ENCODE measurements at places on chromosomes 2 and 18.

- ATAC-seq, result no peak
These were observed 21.8 kb downstream of the CWC22 start for GRCh38 chr2:179985163-179985820.

DNA sequence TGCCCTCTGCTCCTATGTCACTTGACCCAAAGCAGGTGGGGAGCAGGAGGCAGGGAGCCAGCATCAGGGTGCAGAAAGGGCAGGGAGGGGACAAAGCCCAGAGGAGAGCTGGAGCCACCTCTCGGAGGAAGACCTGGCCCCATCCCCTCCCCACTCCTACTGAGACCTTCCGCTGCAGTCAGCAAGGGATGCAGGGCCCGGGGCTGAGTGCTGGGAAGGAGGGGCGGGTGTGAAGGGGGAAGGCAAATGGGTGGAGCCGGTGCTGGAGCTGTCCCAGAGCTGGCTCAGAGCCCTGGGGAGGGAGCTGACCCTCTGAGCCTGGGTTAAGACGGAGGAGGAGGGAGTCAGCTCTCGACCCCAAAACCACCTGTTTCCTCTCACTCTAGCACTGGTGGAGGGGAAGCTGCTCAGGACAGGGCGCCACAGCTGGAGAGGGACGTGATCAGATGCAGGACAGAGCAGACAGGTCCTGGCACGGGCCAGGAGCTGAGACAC, 33.8 kb downstream of the HS1BP3 start:
- ATAC-seq, result peak; percentile 4

GRCh38 chr18:42053188-42053781, 98.3 kb downstream of the PIK3C3 start:
- ATAC-seq, result peak; percentile 93

GRCh38 chr2:110802208-110802932, 70.0 kb downstream of the ACOXL start:
- ATAC-seq, result no peak

- no peak for ATAC-seq
These were observed 31.3 kb downstream of the NCK2 start for GRCh38 chr2:105775809-105776559.

DNA sequence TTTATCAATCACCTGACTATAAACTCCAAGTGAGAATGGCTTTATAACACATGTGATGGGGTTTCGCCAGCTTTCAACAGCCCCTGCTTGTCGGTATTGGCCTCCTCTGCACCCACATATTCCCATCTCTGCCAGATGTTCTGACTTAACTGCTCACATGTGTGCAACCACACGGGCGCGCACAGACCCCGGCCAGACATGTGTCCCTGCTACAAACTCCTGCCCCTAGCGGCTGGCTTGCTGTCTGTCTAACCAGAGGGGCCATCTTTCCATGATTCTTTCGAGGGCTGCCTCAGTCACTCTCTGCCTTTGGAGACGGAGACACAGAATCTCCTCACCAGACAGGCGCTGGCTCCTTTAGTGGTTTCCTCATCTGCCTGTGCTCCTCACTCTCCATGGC, 15.3 kb downstream of the STON1 start:
- ATAC-seq, result 0 out of 3 replicates have a peak, but pooled peaks have one; percentile 27

DNA sequence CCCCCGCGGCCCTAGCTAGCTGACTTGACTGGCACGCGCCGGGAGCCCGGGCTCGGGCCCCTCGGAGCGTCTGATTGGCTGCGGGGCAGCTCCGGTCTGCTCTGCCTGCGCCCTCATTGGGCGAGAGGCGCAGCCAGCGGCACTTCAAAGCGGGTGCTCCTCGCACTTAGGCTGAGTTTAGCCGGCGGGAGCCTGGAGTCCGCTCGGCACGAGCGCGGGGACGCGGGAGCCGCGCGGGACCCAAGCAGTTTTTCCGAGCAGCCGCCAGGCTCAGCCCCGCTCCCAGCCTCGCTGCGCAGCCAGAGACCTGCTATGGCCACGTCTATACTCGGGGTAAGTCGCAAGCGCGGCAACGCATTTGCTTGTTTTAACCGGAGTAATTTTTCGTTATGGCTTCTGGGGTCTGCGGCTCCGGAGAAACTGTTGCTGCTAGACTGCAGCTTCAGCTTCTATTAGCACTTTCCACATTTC, at the start of gene SP9:
SP9 (plus strand) TSS at position 174 of the 471 bp plus-strand sequence; CDS start at position 313, 139 bp downstream.
- ATAC-seq, result peak; percentile 67

GRCh38 chr2:171436307-171436706, 2.3 kb downstream of the DCAF17 start:
- no peak for ATAC-seq

- ATAC-seq, result no peak
These were observed 5.9 kb upstream of the OLA1 start for GRCh38 chr2:174254267-174254666.

- peak; percentile 82 for ATAC-seq
These were observed 1.5 kb downstream of the INO80D start for GRCh38 chr2:206084439-206084869.

- peak; percentile 55 for ATAC-seq
These were observed 81.3 kb downstream of the PTRHD1 start for GRCh38 chr2:24711865-24712264.

GRCh38 chr2:24438106-24438505, 52.9 kb upstream of the NCOA1 start:
- no peak for ATAC-seq

DNA sequence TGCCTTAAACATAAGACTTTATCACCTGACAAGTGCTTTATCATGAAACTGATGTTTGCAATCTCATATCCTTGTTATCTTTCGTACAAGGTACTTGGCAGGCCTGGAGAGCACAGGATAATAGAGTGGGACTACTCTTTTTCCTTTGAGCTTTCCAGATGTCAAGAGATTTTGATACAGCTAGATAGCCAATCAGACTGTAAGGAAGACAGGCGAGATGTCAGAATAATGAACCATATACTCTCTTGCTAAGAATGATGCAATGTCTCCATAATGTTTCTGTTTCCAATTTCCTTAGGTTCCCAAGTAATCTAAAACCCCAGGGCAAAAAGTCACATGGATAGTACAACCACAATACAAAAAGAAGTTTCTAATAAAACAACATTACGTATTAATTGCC, 313.1 kb downstream of the PDE11A start:
- ATAC-seq, result no peak

DNA sequence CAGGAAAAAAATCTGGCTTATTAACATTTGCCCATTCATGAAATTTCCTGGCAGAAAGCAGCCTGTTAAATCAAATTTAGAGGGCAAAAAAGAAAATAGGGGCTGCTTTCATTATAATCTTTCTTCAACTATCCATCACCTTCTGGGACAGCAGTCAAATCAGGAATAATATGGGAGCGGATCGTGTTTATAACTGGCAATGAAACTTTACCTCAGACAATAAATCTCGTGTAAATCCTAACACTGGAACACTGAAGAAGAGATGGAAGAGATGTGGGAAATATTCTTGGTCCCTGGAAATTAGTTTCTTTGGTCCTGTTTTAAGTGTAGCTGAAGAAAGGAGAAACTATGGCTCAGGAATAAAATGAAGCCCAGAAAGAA, 77.5 kb upstream of the SERTAD2 start:
- ATAC-seq, result no peak

GRCh38 chr2:44077942-44078511, 82.2 kb upstream of the LRPPRC start:
- no peak for ATAC-seq
